T1000 (cell line): ENCODE measurements at places on chromosomes 2 and 18.

GRCh38 chr2:13581471-13581870, 864.7 kb downstream of the TRIB2 start:
- no peak for DNase-seq

- no peak for DNase-seq
Measured at GRCh38 chr2:188931361-188931760, 42.8 kb upstream of the COL3A1 start.

GRCh38 chr2:38017836-38018235, 58.1 kb downstream of the CYP1B1 start:
- no peak for DNase-seq

DNA sequence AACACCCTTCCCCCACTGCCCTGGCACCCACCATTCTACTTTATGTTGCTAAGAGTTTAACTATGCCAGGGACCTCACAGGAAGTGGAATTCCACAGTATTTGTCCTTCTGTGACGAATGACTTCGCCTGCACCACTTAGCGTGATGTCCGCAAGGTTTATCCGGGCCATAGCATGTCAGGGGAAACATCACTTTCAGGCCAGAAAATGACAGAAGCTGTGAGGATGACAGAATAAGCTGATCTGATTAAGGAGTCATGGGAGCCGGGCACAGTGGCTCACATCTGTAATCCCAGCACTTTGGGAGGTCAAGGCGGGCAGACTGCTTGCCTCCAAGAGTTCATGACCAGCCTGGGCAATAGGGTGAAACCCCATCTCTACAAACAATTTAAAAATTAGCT, 248.8 kb downstream of the EIPR1 start:
- no peak for DNase-seq

DNA sequence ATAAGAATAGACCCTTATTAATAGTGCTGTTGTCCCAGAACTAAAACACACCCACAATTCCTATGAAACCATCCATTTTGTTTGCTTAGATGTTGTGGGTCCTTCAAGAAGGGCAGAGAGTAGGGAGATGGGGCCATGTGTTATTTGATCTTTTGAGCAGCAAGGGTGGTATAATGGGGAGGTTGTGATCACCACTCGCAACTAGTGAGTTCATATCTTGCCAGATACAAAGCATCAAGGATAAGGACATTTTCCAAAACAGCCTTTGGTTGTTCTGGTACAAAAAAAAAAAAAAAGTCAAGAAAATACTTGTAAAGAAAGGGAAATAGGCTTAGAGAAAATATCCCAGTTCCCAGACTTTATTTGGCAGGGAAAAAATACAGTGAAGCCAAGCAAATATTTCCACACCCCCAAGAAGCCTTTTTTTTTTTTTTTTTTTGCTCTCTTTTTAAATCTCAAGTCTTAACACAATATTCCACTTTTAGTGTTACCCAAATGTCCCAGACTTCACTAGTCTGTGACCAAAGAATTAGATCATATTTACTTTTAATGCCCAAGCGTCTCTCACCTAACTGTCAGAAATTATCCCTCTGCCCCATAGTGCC, 54.1 kb downstream of the ANTXR1 start:
- DNase-seq: no peak

DNA sequence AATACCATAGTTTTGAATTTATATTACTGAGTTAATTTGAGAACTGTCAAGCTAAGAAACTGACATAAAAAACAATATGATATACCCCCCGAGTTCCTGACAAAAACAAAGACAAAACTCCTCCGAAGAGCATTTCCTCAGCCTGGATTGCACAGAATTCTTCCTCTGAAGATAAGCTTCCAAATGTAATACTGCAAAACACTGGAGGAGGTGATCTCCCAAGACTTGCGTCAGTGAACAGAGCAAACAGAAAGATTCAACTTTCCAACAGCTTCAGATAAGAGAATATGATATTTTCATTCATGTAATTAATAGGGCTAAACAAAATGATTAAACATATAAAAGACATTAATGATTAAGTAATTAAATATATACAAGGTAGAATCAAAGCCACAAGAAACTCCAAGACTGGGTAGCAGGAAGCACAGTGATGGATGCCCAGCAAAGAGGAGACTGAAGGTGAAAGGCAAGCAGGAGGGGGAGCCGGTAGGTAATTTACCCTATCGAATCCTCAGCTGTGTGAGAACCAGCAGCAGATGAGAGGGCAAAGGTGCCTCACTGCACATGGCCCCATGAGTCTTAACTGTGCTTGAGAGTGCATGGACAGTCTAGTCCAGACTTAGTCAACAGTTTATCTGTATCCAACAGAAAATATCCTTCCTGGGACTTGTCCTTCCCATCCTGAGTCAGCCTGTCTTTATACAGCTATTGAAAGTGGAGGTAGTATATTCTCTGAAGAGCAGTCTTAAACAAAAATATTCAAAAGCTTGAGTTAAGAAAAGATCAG, 18.3 kb upstream of the SERPINB3 start:
- no peak for DNase-seq

DNA sequence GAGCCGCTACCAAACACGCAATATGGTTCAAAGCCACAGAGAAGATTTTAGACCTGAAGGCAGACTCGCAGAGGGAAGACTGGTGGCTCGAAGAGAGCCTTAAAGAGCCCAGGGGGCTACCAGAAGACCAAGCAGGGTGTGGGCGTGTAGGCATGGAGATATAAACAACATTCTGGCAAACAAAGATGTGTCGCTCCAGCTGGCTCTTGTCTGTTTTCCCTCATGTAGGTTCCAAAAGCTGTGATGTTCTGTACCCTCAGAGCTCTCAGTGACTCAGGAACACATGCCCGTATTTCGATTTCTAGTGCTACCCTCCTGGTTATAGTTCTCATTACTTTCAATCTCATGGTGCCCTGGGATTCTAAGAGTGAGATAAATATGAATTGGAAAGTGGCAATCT, 44.5 kb downstream of the DOCK10 start:
- DNase-seq: no peak

- no peak for DNase-seq
Measured at GRCh38 chr18:22020127-22020866, 149.1 kb upstream of the GATA6 start.

DNA sequence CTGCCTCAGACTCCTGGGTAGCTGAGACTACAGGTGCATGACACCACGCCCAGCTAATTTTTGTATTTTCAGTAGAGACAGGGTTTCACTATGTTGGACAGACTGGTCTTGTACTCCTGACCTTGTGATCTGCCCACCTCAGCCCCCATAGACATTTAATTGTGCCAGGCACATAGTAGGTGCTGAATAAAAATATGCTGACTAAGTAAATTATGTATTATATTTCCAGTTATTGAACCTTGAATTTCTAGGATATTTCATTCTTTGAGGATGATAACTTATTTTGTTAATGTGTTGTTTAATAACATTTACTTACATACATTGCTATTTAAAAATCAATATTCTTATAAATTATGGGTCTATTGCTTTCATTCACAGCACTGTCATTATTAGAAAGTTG, 190.4 kb upstream of the LRRTM4 start:
- no peak for DNase-seq

DNA sequence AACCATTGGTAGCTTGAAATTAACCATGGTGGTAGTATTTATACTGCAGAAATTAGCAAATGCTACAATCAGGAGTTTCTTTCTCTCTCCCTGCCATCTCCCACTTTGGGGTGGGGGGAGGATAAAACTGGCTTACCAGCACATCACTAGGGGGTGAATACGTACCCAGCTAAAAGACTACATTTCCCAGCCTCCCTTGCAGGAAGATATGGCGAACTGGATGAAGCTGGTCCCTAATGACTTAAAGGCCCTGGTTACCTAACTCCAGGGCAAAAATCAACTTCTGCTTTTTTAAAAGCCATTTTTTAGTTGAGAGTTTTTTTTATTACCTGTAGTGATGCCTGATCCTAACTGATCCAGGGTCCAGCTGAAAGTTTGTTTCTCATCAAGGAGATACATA, 70.3 kb upstream of the RAB12 start:
- no peak for DNase-seq

DNA sequence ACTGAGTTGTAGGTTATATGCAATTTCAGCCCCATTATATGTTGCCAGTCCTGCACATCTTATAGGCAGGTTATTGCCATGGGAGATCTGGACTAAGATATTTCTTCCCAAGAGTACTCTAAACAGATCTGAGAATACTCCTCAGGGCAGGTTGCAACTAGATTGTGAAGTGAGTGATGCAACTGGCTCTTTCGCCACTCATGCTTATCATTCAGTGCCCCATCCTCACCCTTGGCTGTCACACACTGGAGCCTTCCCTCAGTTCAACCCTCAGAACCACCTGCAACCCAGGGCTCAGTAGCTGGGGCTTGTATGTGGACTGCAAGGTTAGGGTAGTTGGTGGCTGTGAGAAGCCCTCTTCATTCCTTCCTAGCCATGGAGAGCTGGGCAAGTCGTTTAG, 14.1 kb downstream of the MERTK start:
- no peak for DNase-seq

DNA sequence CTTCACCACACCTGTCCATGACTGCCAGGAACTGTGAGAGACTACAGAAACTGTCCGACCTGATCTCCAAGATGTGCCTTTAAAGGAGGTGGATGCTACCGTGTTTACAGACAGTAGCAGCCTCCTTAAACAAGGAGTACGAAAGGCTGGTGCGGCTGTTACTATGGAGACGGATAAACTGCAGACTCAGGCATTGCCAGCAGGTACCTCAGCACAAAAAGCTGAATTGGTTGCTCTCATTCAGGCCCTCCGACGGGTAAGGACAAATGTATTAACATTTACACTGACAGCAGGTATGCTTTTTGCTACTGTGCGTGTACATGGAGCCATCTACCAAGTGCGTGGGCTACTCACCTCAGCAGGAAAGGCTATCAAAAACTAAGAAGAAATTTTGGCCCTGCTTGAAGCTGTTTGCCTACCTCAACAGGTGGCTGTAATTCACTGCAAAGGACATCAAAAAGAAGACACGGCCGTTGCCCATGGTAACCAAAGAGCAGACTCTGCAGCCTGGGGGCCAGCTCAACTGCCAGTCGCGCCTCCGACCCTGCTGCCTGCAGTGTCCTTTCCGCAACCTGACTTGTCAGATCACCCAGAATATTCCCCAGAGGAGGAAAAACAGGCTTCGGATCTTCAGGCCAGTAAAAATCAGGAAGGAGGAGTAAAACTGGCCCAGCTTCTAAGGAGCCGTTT, 30.9 kb downstream of the SKA1 start:
- DNase-seq: no peak

GRCh38 chr2:151021747-151022452, 239.8 kb downstream of the RBM43 start:
- no peak for DNase-seq

DNA sequence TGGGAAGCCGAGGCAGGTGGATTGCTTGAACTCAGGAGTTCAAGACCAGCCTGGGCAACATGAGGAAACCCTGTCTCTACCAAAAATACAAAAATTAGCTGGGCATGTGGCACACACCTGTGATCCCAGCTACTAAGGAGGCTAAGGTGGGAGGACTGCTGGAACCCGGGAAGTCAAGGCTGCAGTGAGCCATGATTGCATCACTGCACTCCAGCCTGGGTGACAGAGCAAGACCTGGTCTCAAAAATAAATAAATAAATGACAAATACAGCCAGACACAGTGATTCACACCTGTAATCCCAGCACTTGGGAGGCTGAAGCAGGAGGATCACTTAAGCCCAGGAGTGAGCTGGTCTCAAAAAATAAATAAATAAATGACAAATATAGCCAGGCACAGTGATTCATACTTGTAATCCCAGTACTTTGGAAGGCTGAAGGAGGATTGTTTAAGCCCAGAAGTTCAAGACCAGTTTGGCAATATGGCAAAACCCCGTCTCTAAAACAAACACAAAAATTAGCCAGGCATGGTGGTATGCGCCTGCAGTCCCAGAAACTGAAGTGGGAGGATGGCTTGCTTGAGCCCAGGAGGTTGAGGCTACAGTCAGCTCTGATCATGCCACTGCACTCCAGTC, 6.2 kb downstream of the KANSL3 start:
- no peak for DNase-seq

DNA sequence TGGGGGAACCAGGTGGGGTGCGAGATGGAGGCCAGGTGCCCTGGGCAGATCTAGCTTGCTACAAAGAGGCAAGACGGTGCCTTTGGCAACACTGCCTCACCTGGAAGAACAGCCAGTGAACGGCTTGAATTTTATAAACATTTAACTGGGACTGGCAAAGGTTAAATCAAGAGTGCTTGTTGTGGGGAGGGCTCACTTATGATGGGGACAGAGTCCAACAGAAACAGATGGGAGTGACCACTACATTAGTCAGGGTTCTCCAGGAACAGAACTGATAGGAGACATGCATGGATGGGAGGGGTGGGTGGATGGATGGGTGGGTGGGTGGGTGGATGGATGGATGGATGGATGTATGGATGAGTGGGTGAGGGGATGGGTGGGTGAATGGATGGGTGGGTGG, 19.2 kb downstream of the ODC1 start:
- no peak for DNase-seq

DNA sequence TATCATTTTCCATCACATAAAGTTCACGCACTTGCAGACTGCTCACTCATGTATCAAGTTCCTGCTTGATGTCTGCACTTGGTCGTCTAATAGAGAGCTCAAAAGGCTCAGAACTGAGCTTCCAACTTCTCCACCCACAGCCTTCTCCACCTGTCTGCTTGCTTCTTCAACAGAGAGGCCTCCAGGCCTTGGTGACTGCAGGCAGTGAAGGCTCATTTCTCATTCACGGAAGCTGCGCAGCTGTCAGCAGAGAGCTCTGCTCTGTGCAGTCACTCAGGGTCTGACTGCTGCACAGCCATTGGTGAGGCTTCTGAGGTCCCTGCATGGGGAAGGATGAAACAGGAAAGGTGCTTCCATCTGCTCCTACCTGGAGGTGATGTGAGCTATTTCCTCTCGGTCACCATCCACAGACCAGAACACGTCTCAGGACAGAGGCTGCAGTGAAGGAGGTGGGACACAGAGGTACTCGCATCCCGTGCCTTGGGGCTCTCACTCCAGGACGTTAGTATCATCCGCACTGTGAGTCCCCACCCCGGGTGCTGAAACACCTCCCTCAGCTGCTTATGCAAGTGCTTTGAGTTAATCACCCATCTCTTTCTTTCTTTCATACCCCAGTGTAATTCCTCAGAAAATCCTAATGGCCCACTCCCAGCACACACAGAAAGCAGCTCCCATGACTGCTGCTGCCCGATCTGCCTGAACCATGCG, 126.2 kb downstream of the TMEM18 start:
- no peak for DNase-seq
